ENCODE measurements at places on chromosomes 2 and 18. TPM values are rescaled to one million over a fixed set of nuclear protein-coding genes. Genes with fewer than 3 reads are reported as not detected.

C2orf66 gene
- total RNA-seq, result not detected

LAMA3 gene
- 6.4 TPM for total RNA-seq

KCTD1 gene
- total RNA-seq, result 44.4 TPM

ZNF532 gene
- 59.5 TPM for total RNA-seq

INPP5D gene
- 7.0 TPM for total RNA-seq

PROKR1 gene
- total RNA-seq, result not detected

MRO gene
- total RNA-seq, result 2.1 TPM

PTPRM gene
- 80.1 TPM for total RNA-seq

GBX2 gene
- not detected for total RNA-seq

UGT1A4 gene
- total RNA-seq, result not detected

MYO5B gene
- total RNA-seq, result 7.7 TPM

GAL3ST2 gene
- 0.56 TPM for total RNA-seq

TMEM178A gene
- 4.3 TPM for total RNA-seq

SPC25 gene
- not detected for total RNA-seq

PID1 gene
- 9.1 TPM for total RNA-seq

DCC gene
- not detected for total RNA-seq

ERFE gene
- 0.33 TPM for total RNA-seq

SPATS2L gene
- total RNA-seq, result 103 TPM

PHOSPHO2 gene
- total RNA-seq, result 4.8 TPM

DSG4 gene
- not detected for total RNA-seq

CCDC141 gene
- total RNA-seq, result 28.9 TPM

ZAP70 gene
- total RNA-seq, result 1.4 TPM

COL6A3 gene
- total RNA-seq, result 103 TPM

UCN gene
- total RNA-seq, result 0.74 TPM

NLRC4 gene
- 0.15 TPM for total RNA-seq

NGEF gene
- total RNA-seq, result 1.4 TPM

RAPH1 gene
- total RNA-seq, result 18.7 TPM

NPHP1 gene
- total RNA-seq, result 4.0 TPM

SLC9A4 gene
- not detected for total RNA-seq

BIN1 gene
- 7.6 TPM for total RNA-seq

NYAP2 gene
- total RNA-seq, result not detected

FZD7 gene
- total RNA-seq, result 24.5 TPM

ELP2 gene
- 21.7 TPM for total RNA-seq

EVX2 gene
- not detected for total RNA-seq

STPG4 gene
- not detected for total RNA-seq

Data from right atrium auricular region (tissue), 2 donors.